Activated CD4-positive, alpha-beta T cell treated with anti-CD3 and anti-CD28 coated beads, Interleukin-2, Interleukin-6, amounts not matched to agents 100 ng/mL and 50 ng/mL, durations not matched to agents 16 hours and 8 hours (primary cell): ENCODE measurements at places on chromosomes 1 and 21.

- no peak for DNase-seq
Observed at GRCh38 chr1:229642970-229643369, 16.9 kb downstream of the URB2 start.

GRCh38 chr1:59156051-59156450, 140.8 kb upstream of the FGGY start:
- no peak for DNase-seq

DNA sequence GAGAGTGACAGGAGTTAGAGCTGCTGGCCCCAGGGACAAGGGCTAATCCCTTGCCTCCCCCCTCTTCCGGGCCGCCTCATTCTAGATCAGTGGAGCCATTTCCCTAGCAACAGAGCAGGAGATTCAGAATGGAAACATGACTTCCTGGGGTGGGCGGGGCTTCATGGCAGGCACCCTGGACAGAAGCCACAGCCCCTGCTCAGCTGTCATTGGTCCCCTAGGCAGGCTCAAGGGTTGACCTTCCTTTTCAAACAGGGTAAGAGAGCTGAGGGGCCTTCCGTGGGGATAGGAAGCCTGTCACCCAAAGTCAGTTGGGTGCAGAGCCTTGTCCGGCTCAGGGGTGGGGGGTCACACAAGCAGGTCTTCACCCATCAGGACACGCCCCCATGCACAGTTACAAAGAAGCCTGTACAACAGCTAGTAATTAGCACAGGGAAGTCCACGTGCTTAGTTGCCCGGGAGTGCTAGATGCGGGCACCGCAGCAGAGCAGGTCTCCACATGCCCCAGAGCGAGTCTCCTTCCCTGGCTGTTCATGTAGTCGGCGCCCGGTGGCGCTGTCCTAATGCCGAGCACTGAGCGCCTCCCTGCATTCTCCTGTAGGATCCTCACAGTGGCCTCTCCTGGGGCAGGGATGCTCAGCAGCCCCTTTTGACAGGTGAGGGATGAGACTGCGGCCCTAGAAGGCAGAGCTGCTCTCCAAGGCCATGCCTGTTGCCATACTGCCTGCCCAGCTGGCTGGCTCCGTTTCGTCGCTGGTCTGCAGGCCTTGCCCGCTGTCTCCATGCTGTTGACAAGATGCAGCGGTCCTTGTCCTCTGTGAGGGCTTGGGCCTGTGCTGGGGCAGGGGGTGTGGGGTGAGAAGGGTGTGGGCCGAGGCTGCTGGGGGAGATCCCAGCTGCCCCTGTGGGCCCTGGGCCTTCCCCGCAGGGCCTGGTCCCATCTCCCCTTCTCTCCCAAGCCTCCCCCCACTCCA, 5.1 kb downstream of the TMEM201 start:
- peak; percentile 67 for DNase-seq

DNA sequence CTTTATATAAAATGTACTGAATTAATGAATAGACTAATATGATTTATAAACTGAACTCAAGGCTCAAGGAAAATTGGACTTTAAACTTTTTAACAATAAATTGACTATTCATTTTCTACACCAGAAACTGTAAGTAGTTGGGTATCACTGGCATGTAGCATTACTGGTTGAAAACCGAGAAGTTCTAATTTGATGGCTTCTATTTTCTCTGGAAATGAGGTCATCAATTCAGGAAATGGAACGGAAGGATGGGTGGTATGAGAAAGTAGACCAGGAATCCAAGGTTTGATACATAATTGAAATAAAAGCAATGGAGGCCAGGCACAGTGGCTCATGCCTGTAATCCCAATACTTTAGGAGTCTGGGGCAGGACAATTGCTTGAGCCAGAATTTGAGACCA, 50.4 kb downstream of the RERE start:
- DNase-seq, result no peak

- peak; percentile 6 for DNase-seq
Observed at GRCh38 chr1:13965770-13966398, 265.9 kb downstream of the PRDM2 start.

GRCh38 chr1:67791261-67791660, 42.0 kb downstream of the GNG12 start:
- DNase-seq, result no peak

GRCh38 chr1:239757716-239758115, 334.0 kb upstream of the FMN2 start:
- DNase-seq, result no peak

DNA sequence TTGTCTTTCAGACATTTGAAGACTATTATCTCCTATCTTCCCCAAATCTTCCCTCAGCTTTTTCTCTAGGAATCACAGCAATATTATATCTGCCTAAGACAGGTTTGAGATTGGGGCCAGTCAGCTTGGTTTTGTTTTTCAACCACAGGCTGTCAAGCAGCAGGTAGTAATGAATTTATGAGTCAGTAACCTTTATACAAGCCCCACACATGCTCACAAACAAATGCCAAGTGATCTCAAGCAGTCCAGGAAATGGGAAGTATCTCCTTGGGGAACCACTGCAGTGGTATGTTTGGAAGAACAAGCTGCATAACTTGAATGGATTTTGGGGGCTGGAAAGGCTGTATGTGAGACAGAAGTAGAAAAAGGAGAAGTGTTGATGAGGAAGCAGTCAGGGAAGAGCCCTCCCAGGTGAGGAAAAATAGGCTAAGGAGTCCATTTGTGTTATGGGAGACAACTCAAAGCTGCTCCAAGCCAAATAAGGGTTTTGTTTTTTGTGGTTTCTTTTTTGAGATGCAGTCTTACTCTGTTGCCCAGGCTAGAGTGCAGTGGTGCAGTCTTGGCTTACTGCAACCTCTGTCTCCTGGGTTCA, 2.1 kb downstream of the DHDDS start:
- no peak for DNase-seq

GRCh38 chr1:206727981-206728696, 42.4 kb upstream of the IL19 start:
- no peak for DNase-seq

- peak; percentile 43 for DNase-seq
Observed at GRCh38 chr1:29513357-29513756, 277.0 kb downstream of the PTPRU start.

DNA sequence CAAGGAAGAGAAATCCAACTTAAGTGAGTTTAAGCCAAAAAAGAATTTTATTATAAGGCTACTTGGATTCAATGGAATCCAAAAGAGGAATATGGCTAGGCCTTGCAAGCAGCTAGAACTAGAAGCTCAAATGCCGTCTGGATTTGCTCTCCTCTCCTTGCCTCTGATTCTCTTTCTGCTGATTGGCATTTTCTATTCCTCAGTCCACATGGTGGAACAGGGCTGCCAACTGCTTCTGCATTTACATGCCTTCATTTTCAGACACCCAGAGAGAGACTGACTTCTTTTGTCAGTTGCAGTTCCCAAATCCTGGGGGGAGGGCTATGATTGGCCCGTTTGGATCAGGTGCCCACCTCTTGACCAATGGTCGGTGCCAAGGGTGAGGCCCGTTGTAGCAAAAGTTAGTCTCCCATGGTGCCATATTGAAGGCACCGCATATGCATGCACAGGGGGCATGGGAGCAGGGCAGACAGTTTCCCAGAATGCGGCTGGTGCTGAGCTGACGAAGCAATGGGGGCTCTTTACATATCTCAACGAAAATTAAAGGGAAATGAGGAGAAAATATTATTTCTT, 18.3 kb downstream of the ZBTB18 start:
- DNase-seq, result no peak

DNA sequence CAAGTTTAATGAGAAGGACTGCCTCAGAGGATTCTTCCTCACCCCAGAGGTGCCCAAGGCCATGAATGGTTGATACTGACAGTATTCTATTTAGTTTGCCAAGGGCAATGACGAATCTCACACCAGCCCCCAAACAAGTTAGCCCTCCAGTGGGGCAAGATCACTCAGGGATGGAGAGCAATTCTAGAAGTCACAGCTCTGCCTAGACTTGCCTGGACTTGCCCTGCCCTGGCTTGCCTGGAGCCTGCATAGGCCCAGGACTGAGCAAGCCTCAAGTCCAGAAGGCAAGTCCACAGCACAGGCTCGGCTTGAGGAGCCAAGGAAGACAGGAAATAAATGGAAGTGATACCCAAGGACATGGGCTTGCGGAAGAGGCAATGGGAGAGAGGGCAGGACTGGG, 39.5 kb upstream of the RGS16 start:
- DNase-seq, result no peak

- no peak for DNase-seq
Observed at GRCh38 chr1:68016381-68016780, 34.0 kb downstream of the DIRAS3 start.

DNA sequence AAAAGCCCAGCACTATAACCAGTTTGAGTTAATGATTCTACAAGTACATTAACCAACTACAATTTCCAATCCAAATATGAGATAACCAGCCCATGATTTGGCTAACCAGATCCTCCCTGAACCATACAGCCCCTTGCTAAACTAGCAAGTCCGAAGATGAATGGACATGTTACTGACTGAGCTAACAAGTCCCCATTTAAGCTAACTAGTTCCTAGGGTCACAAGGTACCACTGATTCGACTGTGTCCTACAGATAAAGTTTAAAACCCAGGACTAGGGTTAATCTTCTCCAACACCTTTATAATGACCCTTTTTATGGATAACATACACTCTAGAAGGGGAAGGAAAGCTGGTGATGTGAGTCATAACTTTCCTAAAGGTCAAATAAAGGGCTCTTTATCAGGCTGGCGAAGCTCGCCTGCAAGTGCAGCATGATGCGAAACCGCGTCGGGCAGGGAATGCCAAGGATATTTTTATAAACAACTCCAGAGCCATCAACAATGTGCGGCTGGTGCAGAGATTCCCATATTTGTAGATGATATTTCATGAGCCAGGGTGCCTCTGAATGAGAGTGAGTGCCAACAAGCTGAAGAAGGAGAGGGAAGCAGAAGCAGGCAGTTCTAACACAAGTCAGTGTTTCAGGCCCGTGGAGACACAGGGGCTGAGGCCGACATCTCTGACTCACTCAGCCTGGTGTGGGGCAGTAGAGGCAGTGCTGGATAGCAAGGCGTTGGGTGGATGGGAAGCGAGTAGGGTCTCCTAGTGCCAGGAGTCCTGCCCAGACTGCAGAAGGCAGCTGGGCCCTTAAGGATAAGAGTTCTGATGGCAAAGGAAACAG, 75.6 kb upstream of the ROR1 start:
- DNase-seq, result no peak

DNA sequence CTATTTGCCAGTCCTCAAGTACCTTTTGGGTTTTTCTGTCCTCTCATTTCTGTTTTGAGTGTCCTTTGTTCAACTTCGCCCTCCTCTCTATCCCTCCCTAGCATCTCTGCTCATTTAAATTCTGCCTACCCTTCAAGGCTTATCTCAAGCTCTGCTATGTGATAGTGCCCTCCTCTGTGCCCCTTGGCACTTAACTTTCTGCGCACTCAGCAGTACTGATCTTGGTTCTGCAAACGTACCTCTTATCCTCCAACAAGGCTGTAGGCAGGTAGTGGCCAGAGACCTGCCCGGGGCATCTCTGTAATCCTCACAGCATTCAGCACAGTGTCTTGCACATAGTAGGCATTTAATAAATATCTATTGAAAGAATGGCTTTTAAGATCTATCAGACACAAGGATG, 5.3 kb upstream of the IL20 start:
- no peak for DNase-seq

DNA sequence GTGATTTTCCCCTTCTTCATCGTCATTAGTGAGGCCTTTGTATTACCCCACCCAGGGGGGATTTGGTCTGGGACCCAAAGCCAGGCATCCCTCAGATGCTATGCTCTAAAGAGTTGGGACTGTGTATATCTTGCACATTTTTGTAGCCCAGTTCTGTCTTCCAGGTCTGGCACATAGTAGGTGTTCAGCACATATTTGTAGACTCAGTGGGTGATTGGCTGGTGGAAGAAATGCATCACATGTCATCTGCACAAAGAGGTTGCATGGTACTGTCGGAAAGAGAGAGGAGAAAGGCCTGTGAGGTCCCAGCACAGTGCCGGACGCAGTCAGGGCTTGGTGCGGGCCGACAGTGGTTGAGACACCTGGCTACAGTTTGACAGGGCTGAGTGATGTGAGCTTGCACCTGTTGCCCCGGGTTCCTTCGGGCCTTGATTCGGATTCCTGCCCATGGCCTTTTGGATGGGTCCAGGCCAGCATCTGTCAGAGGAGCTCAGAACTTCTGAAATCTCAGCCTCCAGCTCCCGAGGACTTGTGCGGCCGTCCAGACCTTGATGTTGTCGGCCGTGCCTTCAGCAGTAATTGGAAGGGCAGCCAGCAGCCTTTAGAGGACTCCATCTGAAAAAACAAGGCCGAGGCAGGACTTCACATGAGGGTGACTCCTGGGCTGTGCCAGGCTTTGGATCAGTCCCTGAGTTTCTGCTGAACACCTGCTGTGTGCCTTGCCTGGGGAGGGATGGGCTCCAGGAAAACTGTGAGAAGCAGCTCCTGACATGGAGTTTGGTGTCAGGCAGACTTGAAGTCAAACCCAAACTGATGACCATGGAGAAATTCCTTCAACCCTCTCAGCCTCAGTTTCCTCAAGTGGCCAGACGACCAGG, 40.9 kb upstream of the PADI1 start:
- DNase-seq, result no peak

- DNase-seq, result no peak
Observed at GRCh38 chr1:33182896-33183295, 1.1 kb upstream of the TRIM62 start.

DNA sequence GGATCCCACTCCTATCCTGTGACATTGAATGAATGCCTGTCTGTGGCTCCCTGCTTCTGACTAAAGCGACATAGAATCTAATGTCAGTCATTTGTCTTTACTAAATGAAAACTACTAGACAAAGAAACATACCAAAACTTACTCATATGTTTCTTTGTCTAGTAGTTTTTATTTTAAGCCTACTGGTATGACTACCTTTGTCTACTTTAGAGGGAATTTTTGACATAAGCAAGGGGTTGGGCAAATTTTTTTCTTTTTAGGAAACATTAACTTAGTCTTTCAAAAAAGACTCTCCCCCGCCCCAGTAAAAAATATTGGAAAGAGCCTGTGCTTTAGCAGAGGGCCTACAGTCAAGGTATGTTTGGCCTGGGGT, 4.9 kb downstream of the NEK7 start:
- DNase-seq, result no peak

DNA sequence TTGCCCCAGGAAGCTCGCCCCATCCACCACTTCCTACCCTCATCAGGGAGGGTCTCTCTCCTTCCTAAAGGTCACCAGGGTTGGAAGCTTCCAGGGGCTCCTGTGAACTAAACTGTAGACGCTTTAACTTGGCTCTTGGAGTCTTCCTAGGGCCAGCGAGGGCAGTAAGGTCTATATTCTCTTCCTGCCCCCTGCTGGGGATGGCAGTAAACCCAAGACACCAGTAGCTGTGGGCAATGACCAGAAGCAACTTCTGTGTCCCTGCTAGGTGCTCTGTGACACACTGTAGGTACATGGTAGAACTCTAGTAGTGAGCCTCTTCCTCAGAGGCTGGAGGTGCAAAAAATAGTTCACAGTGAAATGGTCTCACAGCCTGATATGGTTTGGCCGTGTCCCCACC, 30.0 kb downstream of the KCND3 start:
- no peak for DNase-seq

- DNase-seq, result no peak
Observed at GRCh38 chr1:218031901-218032300, 253.2 kb upstream of the RRP15 start.

GRCh38 chr1:161981735-161982506, 41.7 kb downstream of the OLFML2B start:
- no peak for DNase-seq
